ENCODE measurements at places on chromosomes 6 and 20.

DNA sequence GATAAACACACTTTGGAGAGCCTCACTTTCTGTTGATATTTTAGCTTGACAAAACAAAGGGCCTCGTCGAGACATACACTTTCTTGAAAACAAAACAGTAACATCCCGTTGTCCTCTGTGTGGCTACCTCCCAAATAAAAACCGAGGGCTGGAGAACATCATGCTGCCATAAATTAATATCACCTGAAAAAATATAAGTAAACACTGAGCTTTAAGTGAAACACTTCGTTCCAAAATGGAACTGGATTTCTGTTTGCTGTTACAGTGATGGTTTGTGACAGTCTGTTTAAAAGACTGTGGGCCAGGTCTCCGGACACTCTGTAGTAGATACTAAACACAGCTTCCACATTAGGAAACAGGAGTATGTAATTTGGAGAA, 187.2 kb downstream of the SMOC2 start:
- peaks cover 6% of the 10 kb centered on the region for H3K36me3 ChIP-seq
- no peaks in the 10 kb centered on the region for H3K27me3 ChIP-seq
- peak overlapping the region; percentile 55 for H3K27ac ChIP-seq
- H3K4me1 ChIP-seq = peaks cover 37% of the 10 kb centered on the region
- no peak overlapping the region for H3K4me3 ChIP-seq

DNA sequence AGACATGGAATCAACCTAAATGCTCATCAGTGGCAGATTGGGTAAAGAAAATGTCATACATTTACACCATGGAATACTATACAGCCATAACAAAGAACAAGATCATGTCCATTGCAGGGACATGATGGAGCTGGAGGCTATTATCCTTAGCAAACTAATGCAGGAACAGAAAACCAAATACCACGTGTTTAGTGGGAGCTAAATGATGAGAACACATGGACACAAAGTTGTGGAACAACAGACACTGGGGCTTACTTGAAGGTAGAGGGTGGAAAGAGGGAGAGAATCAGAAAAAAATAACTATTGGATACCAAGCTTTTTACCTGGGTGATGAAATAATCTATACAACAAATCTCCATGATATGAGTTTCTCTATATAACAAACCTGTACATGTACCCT, 701.3 kb downstream of the TBC1D32 start:
- no peaks in the 10 kb centered on the region for H3K36me3 ChIP-seq
- H3K4me3 ChIP-seq = no peak overlapping the region
- H3K27me3 ChIP-seq = no peaks in the 10 kb centered on the region

GRCh38 chr20:59192533-59192896, 28.9 kb downstream of the ZNF831 start:
- H3K4me3 ChIP-seq = no peak overlapping the region
- peaks cover 40% of the 10 kb centered on the region for H3K27me3 ChIP-seq
- no peaks in the 10 kb centered on the region for H3K4me1 ChIP-seq

GRCh38 chr20:36175475-36175995, 21.0 kb downstream of the EPB41L1 start:
- no peaks in the 10 kb centered on the region for H3K4me1 ChIP-seq
- no peaks in the 10 kb centered on the region for H3K27me3 ChIP-seq
- ATAC-seq = no peak
- no peaks in the 10 kb centered on the region for H3K36me3 ChIP-seq
- H3K27ac ChIP-seq = no peak overlapping the region
- H3K4me3 ChIP-seq = no peak overlapping the region

DNA sequence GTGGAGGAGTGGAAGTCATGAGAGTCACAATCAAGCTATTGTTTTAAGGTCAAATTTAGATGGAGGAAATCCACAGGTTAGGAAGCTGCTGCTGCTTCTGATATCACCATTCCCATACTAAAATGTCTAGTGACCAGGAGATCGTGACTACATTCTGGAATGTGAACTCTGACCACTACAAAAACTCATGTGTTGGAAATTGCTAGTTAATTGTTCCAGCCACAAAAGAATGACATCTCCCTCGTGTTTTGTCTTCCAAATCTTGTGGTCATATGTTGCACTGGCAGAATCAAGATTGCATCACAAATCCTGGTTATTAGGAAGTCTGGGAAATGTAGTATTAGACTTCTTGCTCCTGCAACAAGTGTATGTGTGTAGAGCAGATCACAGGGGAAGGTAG, 441.9 kb downstream of the CD109 start:
- ATAC-seq = peak; percentile 22
- no peaks in the 10 kb centered on the region for H3K4me1 ChIP-seq

- H3K36me3 ChIP-seq = no peaks in the 10 kb centered on the region
- H3K4me3 ChIP-seq = no peak overlapping the region
- H3K4me1 ChIP-seq = no peaks in the 10 kb centered on the region
- no peak overlapping the region for H3K27ac ChIP-seq
- peaks cover 61% of the 10 kb centered on the region for H3K27me3 ChIP-seq
- no peak for ATAC-seq
Measured at GRCh38 chr6:37615564-37616340, 81.9 kb downstream of the MDGA1 start.

GRCh38 chr6:32234934-32235333, 11.1 kb upstream of the NOTCH4 start:
- H3K4me3 ChIP-seq = no peak overlapping the region

- no peak overlapping the region for H3K4me3 ChIP-seq
- no peaks in the 10 kb centered on the region for H3K36me3 ChIP-seq
- no peaks in the 10 kb centered on the region for H3K4me1 ChIP-seq
- peak; percentile 26 for ATAC-seq
Measured at GRCh38 chr20:45918779-45919537, 7.0 kb upstream of the PLTP start.

- no peaks in the 10 kb centered on the region for H3K27me3 ChIP-seq
- H3K36me3 ChIP-seq = no peaks in the 10 kb centered on the region
- no peak for ATAC-seq
- no peak overlapping the region for H3K4me3 ChIP-seq
- H3K27ac ChIP-seq = no peak overlapping the region
- H3K4me1 ChIP-seq = no peaks in the 10 kb centered on the region
Measured at GRCh38 chr6:169086020-169086419, 167.6 kb downstream of the THBS2 start.

DNA sequence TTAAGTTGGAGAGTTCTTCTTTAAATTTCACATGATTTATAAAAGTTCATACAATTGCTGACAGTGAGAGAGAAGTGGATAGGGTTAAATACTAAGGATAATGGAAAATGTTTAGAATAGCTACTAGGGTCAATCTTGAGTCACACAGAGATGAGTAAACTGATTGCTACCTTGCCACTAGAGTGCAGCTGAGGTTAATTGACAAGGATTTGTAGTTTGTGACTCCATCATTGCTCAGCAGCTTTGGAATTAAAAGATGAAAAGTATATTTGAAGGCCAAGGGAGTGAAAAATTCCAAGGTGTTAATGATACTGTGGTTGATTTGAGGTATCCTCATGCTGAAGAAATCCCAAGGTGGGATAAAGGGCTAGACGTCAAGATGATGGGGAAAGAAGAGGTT, 524.0 kb downstream of the UTRN start:
- no peak overlapping the region for H3K4me3 ChIP-seq
- H3K27ac ChIP-seq = no peak overlapping the region
- H3K4me1 ChIP-seq = no peaks in the 10 kb centered on the region
- ATAC-seq = no peak

GRCh38 chr6:141401168-141401567, 731.6 kb upstream of the GJE1 start:
- ATAC-seq = peak; percentile 51
- H3K4me3 ChIP-seq = no peak overlapping the region
- H3K36me3 ChIP-seq = no peaks in the 10 kb centered on the region

GRCh38 chr6:25511376-25511775, 140.6 kb upstream of the SCGN start:
- no peaks in the 10 kb centered on the region for H3K4me1 ChIP-seq
- H3K27me3 ChIP-seq = no peaks in the 10 kb centered on the region
- peak; percentile 60 for ATAC-seq
- H3K4me3 ChIP-seq = no peak overlapping the region
- H3K36me3 ChIP-seq = peaks cover 5% of the 10 kb centered on the region

DNA sequence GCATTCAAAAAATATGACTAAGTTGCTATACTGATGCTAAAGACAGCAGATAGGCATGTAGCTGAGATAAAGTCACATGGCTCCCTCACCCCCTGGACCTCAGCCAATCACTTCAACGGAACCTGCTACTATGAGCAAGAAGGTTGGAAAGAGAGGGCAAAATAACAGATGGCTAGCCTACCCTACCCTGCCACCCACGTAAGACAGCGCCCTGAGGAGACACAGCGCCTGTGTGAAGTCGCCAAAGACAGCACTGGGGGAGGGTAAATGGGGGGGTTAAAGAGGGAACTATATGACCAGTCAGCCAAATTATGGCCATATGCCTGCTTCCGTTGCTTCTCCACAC, 163.2 kb downstream of the RALGAPA2 start:
- peaks cover 51% of the 10 kb centered on the region for H3K36me3 ChIP-seq
- no peak overlapping the region for H3K27ac ChIP-seq
- H3K4me1 ChIP-seq = no peaks in the 10 kb centered on the region

DNA sequence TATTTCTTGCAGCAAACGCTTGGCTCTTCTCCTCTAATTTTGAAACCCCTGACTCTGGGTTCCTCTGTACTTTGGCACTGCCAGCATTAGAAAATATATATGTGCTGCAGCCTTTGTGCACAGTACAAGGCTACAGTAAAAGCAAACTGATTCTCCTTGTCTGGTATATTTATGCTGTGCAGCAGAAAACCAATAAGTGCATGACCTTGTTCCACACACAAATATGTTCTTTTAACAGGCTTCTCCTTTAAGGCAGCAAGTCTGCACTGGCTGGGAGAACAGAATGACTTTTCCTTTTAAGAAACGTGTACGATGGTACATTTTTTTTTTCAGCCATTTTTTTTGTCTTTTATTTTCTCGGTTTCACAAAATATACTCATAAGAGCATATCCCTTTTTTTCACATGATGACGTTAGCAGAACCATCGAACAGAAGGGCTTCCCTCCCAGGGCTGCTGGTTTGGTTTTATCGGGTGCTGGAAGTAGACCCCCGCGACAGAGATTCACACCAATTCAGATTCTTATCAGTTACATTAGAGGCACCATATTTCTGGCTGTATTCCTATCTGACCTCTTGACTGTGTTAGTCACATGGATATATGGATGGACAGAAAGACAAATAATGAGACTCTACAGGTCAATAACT, 129.9 kb upstream of the ARID1B start:
- H3K27ac ChIP-seq = no peak overlapping the region
- no peak overlapping the region for H3K4me3 ChIP-seq
- ATAC-seq = no peak

- no peak for ATAC-seq
- no peaks in the 10 kb centered on the region for H3K4me1 ChIP-seq
- no peak overlapping the region for H3K4me3 ChIP-seq
- H3K36me3 ChIP-seq = no peaks in the 10 kb centered on the region
Measured at GRCh38 chr6:394641-395289, 3.2 kb downstream of the IRF4 start.

GRCh38 chr6:166712286-166713228, 85.5 kb upstream of the RPS6KA2 start:
- no peaks in the 10 kb centered on the region for H3K36me3 ChIP-seq
- no peaks in the 10 kb centered on the region for H3K4me1 ChIP-seq
- H3K27ac ChIP-seq = no peak overlapping the region
- ATAC-seq = no peak

- peak; percentile 44 for ATAC-seq
- H3K27me3 ChIP-seq = no peaks in the 10 kb centered on the region
- H3K27ac ChIP-seq = peak overlapping the region; percentile 67
- H3K4me1 ChIP-seq = peaks cover 36% of the 10 kb centered on the region
Measured at GRCh38 chr6:139474145-139475108, 100.0 kb upstream of the CITED2 start.

- no peaks in the 10 kb centered on the region for H3K4me1 ChIP-seq
- no peaks in the 10 kb centered on the region for H3K27me3 ChIP-seq
- ATAC-seq = no peak
- H3K36me3 ChIP-seq = no peaks in the 10 kb centered on the region
- no peak overlapping the region for H3K27ac ChIP-seq
Measured at GRCh38 chr20:11697646-11698045, 220.0 kb upstream of the BTBD3 start.

DNA sequence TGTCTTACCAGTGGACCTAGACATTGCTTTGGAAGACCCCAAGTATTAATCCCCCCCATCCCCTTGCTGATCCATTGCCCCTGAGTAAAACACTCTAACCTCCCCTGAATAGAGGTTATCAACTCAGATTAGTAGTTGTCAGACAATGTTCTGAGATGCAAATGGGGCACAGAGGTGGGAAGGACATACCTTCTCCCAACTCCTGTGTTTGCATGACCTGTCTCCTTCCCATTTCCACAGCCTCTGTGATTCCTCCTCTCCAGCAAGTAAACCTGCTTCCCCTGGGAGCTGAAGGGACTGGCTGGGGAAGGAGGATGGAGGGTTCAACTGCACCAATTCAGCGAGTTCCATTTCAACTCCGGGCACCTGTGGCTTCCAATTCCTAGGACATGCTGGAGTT, 199.8 kb upstream of the SASH1 start:
- H3K36me3 ChIP-seq = no peaks in the 10 kb centered on the region
- no peaks in the 10 kb centered on the region for H3K27me3 ChIP-seq

DNA sequence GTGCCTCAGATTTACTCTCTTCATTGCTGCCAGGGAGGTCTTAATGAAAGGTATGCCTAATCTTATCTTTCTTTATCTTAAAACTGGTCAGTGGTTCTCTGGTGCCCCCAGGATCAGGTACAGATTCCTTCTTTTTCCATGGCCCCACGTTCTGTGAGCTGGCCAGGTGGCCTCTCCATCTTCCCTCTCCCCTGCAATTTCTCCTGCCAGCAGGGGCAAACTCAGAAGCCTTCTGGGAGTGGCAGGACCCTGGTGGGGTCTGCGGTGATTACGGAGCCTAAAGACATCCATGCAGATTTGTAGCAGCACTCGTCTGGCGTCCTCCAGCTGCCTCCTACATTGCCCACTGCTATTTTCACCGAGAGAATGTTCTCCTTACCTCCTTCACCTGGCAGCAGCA, 95.8 kb downstream of the CCDC170 start:
- no peaks in the 10 kb centered on the region for H3K4me1 ChIP-seq
- no peaks in the 10 kb centered on the region for H3K27me3 ChIP-seq
- no peaks in the 10 kb centered on the region for H3K36me3 ChIP-seq
- H3K4me3 ChIP-seq = no peak overlapping the region
- no peak overlapping the region for H3K27ac ChIP-seq
- no peak for ATAC-seq

- H3K4me3 ChIP-seq = no peak overlapping the region
- ATAC-seq = no peak
- peaks cover 6% of the 10 kb centered on the region for H3K36me3 ChIP-seq
- H3K4me1 ChIP-seq = no peaks in the 10 kb centered on the region
- no peaks in the 10 kb centered on the region for H3K27me3 ChIP-seq
- H3K27ac ChIP-seq = no peak overlapping the region
Measured at GRCh38 chr6:128005009-128005408, 104.2 kb upstream of the THEMIS start.

- H3K4me1 ChIP-seq = no peaks in the 10 kb centered on the region
- H3K27me3 ChIP-seq = no peaks in the 10 kb centered on the region
- no peak overlapping the region for H3K4me3 ChIP-seq
- no peak for ATAC-seq
Measured at GRCh38 chr6:109701774-109702173, 10.7 kb downstream of the FIG4 start.
